ENCODE measurements at places on chromosomes 6 and 20.

DNA sequence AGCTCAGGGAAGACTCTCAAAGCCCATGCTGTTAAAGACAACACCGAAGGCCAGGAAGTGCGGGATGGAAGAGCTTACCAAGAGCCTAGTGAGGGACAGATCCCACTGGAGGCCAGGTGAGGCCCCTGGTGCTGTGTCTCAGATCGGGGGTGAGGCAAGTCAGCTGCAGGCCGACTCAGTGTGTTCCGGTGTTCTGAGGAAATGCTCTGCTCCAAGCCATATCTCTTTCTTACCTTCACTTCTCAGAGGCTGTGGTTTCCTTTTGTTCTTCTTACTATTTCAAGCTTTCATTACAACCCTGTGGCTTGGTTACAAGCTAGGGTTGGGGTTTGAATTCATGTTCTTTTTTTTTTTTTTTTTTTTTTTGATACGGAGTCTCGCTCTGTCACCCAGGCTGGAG, 114.3 kb upstream of the ZFP64 start:
- DNase-seq: no peak

DNA sequence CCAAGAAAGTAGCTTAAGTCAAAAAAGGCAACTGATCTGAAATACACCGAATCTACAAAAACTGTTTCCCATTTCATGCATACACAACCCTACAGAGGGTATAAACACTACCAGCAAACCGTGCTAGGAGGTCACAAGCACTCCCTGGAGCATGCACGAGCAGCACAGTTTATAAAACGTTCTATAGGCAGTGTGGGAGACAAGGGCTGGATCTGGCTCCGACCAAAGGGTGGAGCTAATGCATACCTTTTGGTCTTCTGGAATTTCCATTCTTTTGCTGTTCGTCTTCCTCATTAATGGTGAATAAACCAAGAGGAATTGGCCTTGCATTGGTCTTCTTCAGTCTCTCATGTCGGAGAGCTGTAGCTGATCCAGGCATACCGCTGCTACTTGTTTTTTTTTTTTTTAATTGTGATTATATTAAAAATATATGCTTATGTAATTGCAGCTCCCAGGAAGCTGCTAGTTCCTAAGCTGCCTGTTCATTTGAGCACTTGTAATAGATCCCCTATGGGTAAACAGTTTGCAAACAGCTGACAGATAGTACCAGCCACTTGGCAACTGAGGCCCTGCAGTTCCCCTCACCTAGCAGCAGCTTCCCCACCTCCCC, 24.5 kb downstream of the MAP7 start:
- no peak for DNase-seq

DNA sequence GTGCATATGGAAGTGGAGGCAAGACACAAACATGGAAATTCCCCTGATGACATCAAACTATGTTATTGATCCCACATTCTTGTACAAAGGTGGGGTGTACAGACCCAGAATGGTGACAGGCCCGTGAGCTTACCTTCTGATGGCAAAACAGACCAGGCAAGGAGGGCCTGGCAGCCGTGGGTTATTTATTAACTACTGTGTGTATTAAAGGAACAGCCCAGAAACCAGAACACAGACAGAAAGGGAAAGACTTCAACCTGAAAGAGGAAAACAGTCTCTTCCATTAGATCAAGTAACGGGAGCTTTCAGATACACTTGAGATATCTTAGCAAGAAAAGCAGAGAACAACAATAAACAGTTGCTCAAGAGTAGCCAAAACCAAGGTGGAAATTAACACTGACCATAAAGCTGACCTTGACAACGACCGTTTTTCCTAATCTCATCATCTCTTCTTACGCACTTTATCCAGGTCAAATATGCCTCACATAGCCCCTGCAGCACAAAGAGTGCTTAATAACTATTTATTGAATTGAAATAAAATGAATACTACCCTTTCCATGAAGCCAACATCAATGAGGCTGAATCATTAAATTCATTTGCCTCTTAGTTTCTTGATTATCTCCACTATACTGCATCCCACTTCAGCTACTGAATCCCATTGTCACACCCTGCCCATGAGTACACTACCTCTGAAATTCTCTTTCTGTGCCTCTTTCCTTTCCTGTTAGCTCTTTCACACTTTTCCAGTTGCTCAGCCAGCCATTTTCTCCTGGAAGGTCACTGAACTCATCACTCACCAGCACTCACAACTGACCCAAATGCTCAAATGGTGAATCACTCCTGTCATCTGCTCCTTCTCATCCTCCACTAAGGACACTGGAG, 67.4 kb downstream of the MOXD1 start:
- DNase-seq: no peak

GRCh38 chr6:156879186-156879585, 102.0 kb downstream of the ARID1B start:
- no peak for DNase-seq

GRCh38 chr6:145423936-145424335, 311.4 kb downstream of the EPM2A start:
- no peak for DNase-seq

GRCh38 chr6:166977621-166978525, 21.3 kb upstream of the CEP43 start:
- DNase-seq: no peak

DNA sequence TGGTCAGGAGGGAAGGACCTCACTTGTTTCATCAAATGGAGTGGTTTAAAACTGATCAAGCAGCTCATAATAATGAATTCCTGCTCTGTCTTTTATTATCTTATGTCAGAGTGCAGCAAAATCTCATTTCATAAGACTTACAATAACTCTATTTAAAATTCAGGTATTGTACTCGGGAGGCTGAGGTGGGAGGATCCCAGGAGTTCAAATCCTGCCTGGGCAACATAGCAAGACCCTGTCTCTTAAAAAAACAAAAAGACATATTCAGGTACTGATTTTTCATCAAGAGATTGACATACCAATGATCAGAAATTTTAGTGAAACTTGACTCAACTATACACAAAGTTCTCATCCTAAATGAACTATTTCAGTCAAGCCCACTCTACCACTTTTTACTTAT, 5.6 kb upstream of the DYNLRB1 start:
- no peak for DNase-seq

DNA sequence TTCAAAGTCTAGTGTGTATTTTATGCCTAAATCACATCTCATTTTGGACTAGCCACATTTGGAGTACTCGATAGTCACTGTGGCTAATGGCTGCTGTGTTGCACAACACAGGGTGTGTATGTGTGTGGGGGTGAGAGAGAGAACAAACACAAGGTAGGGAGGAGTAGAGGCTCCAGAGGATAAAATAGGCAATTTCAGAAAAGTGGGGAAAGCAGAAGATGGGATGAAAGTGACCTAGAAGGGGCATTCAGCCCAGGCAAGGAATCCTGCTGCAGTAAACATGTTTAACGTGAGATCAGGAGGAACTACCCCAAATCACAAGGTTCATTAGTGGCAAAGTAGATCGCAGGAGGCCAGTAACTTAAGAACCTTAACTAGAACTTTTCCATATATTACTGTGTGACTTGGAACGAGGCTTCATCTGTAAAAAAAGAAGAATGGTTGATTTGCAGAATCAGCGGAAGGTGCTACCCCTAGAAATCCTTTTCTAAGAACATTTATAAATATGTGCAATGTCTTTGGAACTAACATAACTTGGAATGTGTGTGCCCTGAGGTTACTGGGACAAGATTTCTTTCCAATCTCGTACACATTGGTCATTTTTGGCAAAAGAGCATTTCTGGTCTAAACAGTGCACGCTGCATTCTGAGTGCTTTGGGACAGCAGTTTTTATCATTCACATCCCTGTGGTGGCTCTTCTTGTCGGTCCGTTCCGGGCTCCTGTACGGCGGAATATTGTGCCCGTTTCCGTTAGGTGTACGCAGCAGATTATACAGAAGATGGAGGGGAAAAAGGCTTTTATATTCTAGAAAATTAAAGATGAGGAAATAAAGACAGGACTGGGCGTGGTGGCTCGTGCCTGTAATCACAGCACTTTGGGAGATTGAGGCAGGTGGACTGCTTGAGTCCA, 2.6 kb downstream of the DUSP22 start:
- no peak for DNase-seq

- DNase-seq: no peak
These were observed 69.2 kb upstream of the CDYL start for GRCh38 chr6:4707011-4707410.

DNA sequence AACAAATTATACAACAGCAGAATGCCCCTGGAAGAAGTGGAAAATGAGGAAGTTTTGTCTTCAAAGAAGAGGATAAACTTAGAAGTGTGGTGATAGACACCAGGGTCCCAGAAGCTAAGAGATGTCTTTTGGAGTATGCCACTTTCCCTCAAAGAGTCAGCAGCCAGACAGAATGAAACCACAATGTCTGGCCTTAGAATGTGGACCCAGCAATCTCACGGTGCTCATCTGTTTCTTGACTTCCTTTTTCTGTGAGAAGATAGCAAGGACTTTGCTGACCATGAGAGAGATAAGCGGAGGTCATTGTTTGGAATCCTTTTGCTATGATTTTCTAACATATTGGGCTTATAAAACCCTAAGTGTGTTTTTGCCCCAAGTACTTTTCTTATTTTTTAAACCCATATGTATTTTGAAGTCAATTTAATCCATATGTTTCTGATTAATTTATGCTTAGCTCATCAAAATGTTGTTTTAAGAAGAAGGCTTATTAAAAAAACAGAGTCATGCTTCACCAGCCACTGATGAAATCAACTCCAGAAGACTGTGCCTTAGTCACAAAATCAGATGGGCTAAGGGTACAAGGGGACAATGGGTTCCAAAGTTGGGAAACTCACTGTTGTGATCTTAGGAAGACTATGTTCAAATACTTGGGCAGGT, 451.2 kb upstream of the JAG1 start:
- no peak for DNase-seq

DNA sequence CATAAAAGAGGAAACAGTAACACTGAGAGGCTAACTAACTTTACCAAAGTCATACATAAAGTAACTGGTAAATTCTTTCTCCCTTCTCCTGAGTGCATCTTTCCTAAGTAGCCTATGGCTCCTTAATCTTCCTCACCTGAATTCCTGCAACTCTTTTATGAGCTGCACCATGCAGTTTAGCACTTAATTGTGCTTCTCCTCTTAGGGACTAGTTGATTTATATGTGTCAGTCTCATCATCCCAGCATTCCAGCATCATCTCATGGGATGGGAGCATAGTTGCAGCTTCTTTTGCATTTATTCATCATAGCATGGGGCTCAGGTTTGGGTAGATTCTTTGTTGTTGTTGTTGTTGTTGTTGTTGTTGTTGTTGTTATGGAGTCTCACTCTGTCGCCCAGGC, 3.5 kb upstream of the TSPYL1 start:
- no peak for DNase-seq

DNA sequence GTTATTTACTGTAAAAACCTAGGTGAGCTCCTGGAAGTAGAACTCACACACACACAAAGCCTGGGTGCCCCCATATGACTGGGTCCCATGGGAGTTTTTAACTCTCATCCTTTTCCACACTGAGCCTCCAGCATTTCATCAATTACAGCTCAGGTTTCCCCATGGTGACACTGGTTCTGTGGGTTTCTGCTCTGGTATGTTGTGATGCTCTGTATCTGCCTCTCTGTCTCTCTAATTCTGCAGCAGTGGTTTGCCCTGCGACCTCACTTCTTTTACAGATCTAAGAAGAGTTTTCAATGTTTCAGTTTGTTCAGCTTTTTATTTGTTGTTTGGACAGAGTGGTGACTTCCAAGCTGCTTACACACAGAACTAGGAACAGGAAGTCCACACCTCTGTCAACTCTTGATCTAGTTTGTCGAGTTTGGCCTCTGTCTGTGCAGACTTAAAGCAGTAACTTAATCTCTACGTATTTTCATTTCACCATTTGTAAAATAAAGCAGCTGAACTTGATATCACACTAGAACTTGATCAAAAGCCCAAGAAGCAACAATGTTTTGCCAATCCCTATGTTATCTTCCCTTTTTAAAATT, 554.3 kb downstream of the EPHA7 start:
- no peak for DNase-seq

DNA sequence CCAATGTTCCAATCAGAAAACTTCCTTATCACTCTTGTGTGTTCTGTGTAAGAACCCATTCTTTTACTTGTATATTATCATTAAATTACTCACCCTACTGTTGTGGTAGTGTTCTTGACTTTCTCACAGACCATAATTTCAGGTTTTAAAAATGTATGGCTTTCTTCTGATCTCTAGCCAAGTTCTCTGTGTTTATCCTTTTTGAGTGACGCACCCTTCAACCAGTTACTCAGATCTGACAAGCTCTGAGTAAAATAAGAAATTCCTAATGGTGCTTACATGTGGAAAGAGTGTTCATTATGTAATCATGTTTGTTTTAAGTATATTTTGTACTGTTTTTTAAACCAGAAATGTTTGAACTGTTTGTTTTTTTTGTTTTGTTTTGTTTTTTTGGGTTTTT, 11.0 kb downstream of the TBPL1 start:
- no peak for DNase-seq

DNA sequence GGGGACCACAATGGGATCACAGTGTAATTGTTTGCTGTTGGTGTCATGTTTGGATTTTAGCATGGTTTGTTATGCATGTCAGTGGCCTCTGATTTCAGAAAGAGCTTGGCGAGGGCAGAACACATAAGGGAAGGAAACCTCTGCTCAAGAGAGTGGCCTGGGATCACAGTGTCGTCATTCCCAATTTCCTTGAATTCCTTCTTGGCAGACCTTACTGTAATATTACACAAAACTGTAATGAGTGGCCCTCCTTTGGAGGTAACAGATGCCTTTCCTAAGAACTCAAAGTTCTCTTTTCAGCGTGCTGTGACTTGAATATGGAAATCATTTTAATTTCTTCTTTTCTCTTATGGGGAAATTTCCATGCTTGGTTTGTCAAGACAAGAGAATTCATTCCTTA, 46.9 kb downstream of the JAG1 start:
- DNase-seq: no peak

GRCh38 chr6:137332637-137333280, 113.6 kb upstream of the IFNGR1 start:
- DNase-seq: no peak

DNA sequence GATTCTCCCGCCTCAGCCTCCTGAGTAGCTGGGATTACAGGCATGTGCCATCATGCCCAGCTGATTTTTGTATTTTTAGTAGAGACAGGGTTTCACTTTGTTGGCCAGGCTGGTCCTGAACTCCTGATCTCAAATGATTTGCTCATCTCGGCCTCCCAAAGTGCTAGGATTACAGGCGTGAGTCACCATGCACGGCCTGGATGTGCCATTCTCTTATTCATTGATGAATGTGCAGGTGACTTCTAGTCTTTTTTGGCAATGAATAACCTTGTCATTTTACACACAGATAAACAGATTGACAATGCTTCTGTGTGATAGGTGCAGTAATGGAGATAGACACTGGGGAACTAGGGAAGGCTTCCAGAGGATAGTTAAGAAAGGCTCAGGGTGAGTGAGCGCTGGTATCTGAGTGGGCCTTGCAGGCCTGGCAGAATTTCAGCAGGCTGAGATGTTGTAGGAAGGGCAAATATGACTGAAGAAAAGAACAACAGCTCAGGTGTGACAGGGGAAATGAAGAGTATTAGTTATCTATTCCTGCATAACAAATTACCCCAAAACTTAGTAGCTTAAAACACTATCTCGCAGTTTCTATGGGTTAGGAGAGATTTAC, 23.3 kb downstream of the PPARD start:
- no peak for DNase-seq

All from T-helper 22 cell (primary cell).